ENCODE measurements at places on chromosomes 12 and 14.

DNA sequence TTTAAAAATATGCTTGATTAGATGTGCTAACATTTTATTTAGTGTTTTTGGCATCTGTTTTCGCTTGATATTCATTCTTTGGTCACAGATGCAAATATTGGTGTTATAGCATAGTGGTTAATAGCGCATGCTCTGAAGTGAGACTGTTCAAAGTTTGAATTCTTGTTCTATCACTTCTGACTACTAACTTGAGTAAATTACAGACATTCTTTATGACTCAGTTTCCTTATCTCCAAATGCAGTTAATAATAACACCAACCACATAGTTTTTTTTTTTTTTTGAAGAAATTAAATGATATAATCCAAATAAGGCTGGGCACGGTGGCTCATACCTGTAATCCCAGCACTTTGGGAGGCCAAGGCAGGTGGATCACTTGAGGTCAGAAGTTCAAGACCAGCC is 81.0 kb downstream of the TMX1 start:
- DNase-seq = no peak

DNA sequence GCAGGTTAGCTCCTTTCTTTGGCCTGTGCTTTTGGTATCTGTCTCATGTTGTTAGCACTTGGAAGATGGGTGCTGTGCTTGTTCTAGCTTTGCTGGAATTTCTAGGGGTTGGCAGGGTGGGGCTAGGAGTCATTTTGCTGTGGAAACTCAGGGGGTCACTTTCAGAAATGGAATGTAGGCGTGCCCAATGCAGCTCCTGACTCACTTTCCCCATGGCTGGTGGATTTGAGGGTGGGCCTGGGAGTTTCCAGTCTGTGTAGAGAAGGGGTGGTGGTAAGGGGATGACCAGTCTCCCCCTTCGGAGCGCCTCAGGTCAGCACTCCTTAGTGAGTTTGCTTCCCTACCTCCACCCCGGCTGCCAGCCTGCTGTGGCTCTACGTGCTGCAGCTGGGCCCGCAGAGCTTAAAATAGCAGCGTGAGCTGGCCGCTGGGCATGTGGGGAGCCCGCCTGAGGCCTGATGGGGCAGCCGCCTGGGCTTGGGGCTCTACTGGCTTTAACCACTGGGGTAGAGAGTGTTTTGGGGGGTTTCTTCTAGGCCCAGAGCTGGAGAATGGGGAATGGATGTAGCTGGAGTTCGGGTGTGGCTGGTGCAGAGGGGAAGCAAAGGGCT is 108.2 kb downstream of the TSPAN9 start:
- no peak for DNase-seq

DNA sequence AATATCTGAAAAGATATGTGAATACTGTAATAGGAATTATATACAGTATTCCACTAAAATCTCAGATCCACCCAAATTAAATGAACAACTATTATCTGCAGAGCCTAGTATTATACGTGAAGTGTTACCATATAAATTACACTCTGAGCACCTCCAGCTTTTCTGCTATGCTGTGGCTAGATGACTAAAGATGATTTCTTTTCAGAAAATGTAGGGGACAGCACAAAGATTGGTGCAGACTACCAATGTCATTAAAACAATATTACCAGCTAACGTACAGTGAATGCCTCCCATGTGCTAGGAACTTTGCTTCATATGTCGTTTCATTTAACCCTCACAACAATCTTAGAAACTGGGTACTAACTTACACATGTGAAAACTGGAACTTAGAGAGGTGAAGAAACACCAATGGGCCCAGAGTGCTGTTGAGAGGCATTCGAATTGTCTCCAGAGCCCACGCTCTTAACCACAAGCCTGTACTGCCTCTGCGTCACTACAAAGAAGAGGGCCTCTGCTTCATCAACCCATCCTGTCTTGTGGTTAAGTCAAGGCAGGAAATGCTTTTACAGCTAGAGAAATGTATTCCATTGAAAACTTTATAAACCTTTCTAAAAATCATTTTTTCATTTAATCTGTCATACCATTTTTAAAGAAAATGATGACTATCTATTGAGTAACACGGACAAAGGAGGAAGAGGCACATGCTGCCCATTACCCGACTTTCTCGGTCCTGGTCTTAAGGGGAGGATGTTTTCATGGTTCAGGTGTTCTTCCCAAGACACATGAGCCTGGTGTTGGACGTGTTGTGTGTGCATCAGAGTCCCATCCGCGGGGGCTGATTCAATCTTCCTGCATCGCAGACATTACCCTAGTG is 1.3 kb downstream of the GPR65 start:
- DNase-seq = peak; percentile 81

DNA sequence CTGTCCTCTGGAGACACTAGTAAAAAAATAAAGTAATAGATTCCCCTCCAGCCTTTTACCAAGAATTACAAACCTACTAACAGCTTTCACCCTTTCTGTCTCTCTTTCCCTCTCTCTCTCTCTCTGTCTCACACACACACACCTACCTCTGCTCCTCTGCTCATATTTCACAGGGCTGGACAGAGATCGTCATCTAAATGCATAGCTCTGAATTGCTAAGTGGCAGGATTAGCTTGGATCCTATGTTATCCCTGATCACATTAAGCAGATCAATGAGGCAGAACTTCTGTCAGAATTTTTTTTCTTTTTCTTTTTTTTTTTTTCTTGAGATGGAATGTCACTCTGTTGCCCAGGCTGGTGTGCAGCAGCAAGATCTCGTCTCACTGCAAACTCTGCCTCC is 22.9 kb downstream of the VCPKMT start:
- no peak for DNase-seq

DNA sequence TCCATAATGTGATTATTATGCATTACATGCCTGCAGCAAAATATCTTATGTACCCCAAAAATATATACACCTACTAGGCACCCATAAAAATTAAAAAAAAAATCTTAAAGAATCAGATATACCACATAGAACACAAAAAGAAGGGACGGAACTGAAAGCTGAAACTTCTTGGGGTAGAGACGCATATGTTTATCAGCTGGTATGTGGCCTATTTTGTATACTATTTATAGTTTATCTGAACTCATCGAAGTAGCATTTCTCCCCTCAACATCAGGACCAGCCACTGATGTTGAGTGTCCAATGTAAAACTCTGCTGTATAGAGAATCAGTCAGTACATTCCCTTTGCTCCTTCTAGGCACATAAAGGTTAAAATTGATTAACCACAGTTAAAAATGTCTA is 22.9 kb upstream of the SOS2 start:
- DNase-seq = no peak

DNA sequence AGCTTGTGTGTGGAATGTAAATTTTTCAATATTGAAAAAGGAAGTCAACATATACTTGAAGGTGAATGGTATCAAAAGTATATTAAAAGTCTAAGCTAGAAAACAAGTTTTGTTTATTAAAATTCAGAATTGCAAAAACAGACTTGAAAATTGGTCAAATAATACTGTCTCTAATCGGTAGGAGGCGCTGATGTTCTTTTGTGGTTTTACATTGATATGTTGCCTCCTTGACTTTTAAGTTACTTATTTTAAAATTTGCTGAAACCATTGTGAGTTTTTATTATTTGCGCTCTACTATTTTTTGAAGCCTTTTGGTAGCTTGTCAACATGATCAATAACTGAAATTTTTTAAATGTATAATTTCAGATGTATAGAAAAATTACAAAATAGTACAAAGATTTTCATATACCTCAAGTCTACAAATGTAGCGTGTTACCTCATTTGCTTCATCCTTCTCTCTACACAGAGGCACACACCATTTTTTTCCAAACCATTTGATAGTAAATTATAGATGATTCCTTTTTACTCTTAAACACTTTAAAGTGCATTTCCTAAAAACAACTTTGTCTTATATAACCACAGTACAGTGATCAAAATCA is 6.9 kb downstream of the RTRAF start:
- peak; percentile 36 for DNase-seq

GRCh38 chr12:105166736-105167135 is 59.2 kb downstream of the WASHC4 start:
- DNase-seq = no peak

DNA sequence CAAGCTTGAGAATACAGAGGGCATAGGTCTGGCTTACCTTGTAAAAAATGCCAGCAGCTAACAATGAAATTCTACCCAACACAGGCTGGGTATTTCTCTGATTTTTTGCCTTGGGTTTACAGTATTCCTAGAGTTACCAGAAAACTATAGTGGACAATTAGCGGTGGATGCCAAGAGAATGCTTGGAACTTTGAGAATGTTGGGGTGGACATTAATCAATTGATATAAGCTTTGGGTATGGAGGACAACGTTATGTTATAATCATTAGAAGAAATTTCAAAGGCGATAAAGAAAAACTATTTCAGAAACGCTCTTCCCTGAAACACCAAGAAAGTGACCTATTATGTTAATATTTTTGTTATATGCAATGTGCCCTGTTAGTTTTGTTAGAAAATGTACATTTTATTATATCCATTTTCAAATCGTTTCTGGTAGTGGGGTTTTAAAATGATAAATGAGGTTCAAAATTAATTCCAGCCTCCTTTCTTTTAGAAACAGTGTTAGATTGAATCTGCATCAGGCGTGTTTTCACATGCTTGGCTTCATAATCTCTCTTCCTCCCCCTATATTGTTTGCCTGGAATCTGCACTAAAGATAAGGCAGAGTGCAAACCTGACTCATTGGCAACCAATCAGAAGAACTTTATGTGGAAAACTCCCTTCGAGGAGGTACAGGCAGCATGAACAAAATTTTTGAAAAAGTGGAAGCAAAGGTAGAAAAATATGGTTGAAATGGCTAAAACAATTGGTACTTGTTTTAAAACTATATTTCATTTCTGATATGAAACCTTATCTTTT is 1.4 kb upstream of the PTPRQ start:
- no peak for DNase-seq

- no peak for DNase-seq
These were observed 2.8 kb downstream of the FERMT2 start for GRCh38 chr14:52948039-52948438.

GRCh38 chr12:8465301-8465996 is 9.7 kb downstream of the CLEC6A start:
- no peak for DNase-seq

- no peak for DNase-seq
These were observed 136.8 kb upstream of the PTPRB start for GRCh38 chr12:70774055-70774454.
